ENCODE measurements at places on chromosomes 3 and 15.

DNA sequence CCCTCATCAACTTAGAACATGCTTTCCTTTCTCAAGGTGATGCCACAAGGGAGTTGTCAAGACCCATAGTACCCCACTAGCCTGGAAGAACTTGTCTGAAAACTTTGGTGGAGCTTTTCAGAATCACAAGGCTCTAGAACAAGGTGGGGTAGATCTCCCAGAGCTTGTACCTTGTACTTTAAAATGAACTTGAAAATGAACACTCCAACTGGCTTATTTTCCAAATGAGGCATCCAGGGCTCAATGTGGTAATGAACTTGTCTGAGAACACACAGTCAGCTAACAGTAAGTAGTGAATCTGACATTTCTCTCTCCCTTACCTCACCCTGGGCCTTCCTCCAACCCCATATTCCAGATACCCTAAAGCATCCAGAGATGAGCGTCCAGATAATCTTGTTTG lies 81.8 kb upstream of the THBS1 start:
- DNase-seq, result peak; percentile 77

DNA sequence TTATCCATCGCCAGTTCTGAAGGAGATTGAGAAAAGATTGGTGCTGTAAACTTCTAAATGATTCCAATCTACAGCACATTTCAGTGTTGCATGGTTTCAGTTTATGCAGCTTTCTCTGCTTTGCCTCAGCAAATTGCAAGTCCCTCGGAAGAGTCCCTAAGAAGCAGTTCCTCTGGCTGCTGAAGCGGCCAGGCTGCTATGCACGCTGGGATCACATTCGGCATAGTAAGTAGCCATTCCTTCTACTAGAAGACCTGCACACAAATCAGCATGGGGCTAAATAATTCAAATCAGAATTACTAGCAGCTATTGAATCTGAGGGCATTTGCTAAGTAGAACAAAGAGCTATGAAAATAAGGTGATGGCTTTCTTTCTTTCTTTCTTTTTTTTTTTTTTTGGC lies 769.5 kb downstream of the AGBL1 start:
- DNase-seq, result no peak

- no peak for DNase-seq
Observed at GRCh38 chr3:197227780-197228574, 70.4 kb downstream of the DLG1 start.

- DNase-seq, result no peak
Observed at GRCh38 chr15:64527263-64527984, 67.0 kb downstream of the ZNF609 start.
